Fibroblast of lung (primary cell): ENCODE measurements at places on chromosomes 4 and X. TPM values are rescaled to one million over a fixed set of nuclear protein-coding genes. Genes with fewer than 3 reads are reported as not detected.

- no peak for DNase-seq
These were observed 22.0 kb upstream of the ARSH start for GRCh38 chrX:2984342-2984741.

The DKK2 gene
- under 0.01 and 1.2 TPM in 2 replicates for total RNA-seq

The MSX1 gene
- 1.3 and 2.1 TPM in 2 replicates for total RNA-seq

DNA sequence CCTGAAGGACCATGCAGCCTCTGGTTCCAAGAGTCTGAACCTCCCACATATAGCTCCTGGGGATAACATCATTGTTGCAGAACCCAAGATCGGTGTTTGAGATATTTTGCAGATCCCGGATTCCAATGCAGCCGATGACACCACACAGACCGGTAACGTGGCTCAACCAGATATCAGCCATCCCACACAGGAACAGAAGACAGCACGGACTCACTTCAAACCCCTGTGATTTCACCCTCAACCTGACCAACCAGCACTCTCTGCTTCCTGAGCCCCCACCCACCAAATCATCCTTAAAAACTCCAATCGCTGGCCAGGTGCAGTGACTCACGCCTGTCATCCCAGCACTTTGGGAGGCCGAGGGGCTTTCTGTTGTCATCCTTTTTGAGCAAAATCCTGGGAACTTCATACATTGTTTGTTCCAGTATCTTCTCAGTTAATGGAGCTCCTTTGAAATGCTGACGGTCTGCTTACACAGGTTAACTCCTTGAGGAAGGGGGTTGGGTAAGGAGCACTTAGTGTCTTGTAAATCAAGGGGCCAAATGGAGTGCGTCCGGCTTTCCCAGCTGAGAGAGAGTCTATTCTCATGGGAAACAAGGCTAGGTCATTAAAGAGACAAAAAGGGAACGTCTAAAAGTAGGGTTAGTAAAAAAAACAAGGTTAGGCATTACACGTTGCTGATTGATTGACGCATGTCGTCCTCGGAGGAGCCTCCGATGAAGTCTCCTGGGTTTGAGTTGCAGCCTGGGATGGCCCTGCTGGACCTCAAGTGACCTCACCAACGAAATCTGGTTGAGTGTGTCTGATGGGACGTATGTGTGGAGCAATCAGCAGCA, 230.4 kb downstream of the CRLF2 start:
- no peak for DNase-seq

The ZNF732 gene
- 0.26 and 0.33 TPM in 2 replicates for total RNA-seq

- DNase-seq = no peak
These were observed 112.2 kb downstream of the DHX15 start for GRCh38 chr4:24472161-24472510.

GRCh38 chr4:165520086-165520485, 141.3 kb downstream of the CPE start:
- DNase-seq = no peak

DNA sequence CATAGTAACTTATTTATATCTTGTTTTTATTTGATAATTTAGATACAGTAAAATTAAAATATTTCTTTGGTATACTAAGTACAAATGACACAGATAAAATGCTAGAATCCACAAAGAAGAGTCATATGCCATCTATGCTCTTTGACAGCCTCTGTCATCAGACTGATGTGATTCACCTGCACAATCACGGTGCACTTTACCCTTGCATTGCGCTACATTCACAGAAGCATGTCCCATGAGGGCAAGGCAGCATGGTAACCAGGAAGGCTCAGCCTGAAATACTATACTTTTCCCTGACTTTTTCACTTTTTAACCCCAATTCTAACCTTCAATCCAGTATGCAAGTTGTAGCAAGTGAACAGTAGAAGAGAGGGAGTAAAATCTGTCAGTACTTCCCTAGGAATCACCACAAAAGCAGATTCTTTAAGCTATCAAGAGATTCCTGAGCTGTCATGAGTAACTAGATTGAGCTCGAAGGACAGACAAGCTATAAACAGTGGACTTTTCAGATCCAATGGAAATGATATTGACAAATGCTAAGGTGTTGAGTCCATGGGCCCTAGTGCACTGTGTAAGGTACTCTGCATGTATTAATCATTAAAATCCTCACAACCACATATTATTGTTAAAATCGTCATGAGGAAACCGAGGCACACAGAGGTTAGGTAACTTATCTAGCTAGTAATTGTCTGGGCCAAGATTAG, 14.2 kb downstream of the SEC24D start:
- DNase-seq = no peak

- no peak for DNase-seq
These were observed at the start of gene NWD2 for GRCh38 chr4:37244583-37245390. TSS of gene NWD2 (plus strand) at chr4:37244743. CDS start at chr4:37245068, 325 bp downstream.

DNA sequence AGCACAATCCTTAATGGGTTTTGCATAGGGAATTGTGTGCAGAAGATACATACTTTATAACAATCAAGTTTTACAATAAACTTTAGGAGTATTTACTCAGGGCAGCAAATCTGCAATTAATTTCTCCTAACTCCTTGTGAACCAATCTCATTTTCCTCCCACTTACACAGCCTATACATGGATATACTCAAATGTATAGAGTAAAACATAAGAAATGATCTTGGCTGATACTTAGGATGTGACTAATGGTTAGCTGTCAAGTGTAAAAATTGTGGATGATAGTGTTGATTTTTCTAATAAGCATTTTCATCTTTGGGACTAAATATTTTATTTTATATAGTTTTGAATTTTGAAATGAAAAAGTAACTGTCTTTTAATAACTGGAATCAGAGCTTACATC, 759.6 kb downstream of the GRID2 start:
- no peak for DNase-seq

GRCh38 chr4:118353534-118354030, 779 bp upstream of the PRSS12 start:
- no peak for DNase-seq

- peak; percentile 80 for DNase-seq
These were observed 71.0 kb upstream of the BMP2K start for GRCh38 chr4:78704981-78705683.

DNA sequence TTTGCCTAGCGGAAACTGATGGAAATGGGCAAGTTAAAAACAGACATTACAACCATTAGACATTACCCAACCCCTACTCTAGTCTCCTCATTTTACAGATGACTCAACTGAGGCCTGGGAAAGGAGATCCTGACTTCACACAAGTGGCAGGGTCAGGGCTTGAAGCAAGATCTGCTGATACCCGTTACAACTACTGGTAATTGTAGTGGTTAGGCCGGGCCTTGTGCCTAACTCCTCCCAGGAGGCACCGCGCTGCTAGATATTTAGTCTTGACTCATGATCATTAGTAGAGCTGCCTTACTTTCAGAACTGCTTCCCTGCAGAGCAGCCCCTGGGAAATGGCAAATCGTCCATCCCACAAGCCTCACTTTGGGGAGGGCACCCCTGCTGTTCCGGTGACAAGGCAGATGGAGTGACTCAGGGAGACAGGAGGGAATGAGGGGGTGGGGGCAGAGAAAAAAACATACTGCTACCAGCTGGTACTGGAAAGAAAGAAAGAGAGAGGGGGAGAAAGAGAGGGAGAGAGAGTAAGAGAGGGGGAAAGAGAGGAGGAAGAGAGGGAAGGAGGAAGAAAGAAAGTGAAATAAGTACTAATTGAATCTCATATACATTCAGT, 12.2 kb downstream of the ARHGEF6 start:
- DNase-seq = peak; percentile 92

- peak; percentile 78 for DNase-seq
These were observed 48.1 kb downstream of the LUZP4 start for GRCh38 chrX:115337491-115338144.

The NLGN3 gene
- total RNA-seq = 0.51 and 0.83 TPM in 2 replicates

- no peak for DNase-seq
These were observed 9.9 kb downstream of the TACC3 start for GRCh38 chr4:1731180-1731579.

- DNase-seq = peak; percentile 84
These were observed 56.0 kb downstream of the SPRY1 start for GRCh38 chr4:123452616-123453015.

- no peak for DNase-seq
These were observed 1383.3 kb upstream of the PCDH7 start for GRCh38 chr4:29336861-29337260.

DNA sequence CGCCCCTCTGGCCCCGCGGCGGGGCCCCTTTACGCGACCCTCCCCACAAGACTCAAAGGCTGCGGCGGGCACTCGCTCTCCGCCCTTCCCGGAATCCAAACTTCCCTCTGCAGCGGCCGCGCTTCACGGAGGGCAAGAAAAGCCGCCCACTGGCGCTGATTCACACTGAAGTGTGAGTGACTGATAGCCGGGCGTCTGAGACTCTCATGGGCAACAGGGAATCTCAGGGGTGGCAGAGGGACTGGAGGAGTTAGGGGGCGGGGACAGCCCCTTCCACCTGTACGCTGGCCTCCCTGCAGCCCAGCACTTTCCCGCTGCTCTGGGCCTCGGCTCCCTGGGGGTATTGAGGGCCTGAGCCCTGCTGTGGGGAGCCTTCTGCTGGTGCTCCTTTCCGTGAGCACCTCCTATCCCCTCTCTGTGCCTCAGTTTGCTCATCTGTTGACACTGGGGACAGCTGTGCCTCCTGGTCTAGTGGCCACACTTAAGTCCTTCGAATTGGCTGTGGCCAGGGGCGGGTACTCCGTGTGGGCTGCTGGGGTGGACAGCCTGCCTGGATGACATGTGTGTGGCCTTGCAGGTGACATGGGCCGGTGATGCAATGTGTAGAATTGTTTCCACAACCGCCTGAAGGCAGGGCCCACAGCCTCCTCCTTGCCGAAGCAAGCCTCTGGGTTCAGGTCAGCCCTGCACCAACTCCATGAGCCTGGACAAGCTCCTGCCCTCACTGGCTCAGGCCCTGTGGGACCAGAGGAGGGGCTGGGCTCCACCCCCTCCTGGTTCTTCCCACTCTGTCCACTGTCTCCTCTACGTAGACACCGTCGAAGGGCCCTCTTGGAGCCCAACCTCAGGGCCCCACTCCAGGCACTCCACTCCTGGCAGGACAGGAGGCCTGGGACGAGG, 951 bp downstream of the SH3BP2 start:
- DNase-seq = peak; percentile 53

DNA sequence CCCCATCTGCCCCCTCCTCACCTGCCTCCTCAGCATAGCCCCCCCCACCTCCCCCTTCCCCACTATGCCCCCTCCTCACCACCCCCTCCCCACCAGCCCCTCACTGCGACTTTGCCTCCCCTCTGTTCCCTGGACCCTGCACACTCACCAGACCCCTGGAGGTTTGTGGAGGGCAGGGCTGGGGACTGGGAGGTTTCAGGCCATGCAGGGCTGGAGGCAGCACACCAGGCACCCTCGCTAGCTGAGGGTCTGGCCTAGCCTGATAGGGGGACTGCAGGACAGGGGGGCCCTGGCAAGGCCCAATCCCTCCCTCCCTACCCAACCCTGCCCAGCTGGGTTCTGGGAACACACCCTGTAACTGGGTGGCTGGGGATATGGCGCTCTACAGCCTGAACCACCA, 28.0 kb downstream of the TACC3 start:
- no peak for DNase-seq

- DNase-seq = peak; percentile 63
These were observed 30.2 kb upstream of the TENM3 start for GRCh38 chr4:182213004-182213403.

GRCh38 chr4:126470862-126471261, 1156.1 kb downstream of the FAT4 start:
- no peak for DNase-seq

- DNase-seq = no peak
These were observed 11.8 kb upstream of the CPE start for GRCh38 chr4:165367040-165367439.

DNA sequence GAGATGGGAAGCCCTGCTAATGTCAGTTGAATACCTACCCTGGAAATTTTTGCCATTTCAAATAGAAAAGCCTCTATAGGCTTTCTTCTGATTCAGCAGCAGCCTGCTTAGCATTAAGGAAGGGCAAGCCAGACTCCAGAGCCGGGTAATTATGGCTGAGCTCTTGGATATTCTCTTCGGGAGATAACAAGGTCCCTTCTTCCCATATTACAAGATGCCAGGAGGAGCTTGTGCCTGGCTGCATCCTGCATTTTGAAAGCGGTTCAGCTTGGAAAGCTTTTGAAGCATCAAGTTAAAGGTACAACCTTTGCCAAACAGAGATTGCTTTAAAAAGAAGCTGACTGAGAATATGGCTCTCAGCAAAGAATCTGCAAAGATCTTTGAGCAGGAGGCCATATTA, 399.6 kb upstream of the RPS6KA3 start:
- DNase-seq = no peak

DNA sequence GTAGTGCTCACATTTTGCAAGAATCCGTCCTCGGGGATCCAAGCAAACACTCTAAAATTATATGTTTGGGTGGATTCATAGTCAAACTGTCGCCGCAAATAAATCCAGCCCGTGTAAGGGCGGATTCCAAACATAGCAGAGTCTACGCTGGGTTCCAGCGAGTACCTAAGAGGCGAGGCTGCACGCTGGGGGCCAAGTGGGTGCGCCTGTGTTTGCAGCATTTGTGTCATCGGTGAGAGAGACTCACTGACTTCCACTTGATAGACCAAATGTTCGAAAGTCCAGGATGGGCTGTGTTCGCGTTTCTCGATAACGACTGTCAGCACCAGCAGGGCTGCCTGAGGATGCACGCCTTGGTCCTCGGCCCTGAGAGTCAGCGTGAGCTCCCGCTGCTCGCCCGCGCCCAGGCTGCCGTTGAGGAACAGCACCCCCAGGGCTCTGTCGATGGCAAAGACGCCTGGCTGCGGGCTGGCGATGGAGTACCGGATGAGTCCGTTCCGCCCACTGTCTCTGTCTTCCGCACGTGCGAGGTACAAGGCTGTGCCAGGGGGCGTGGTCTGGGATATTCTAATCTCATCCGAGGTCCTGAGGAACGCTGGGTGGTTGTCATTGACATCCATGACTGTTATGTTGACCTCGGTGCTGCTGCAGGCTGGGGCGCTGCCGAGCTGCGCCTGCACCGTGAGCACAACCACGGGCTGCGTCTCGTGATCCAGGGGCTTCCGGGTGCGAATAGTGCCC, 158.7 kb downstream of the DCHS2 start:
- peak; percentile 20 for DNase-seq

The TADA2B gene
- total RNA-seq = 10.0 and 12.6 TPM in 2 replicates

DNA sequence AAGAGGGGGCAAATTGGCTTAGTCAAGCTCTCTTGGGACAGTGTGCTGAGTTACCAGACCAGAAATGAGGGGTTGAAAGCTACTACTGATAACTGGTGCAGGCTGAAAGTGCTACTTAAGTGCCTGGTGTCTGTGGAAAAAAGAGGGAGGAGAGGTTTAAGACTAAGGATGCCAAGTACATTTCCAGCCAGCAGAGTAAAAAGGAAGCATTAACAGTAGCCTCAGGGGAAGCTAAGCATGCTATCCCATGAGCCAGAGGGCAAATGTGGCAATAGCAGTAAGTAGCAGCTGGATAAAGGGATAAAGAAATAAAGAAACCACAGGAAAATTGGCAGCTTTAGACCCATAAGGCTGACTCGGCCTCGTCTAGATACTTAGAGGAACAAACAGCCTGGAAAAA, 196.3 kb upstream of the MAB21L2 start:
- DNase-seq = peak; percentile 96

- no peak for DNase-seq
These were observed 509.1 kb downstream of the PPP4R3C start for GRCh38 chrX:26954029-26954428.

The CD40LG gene
- total RNA-seq = not detected in 2 replicates

GRCh38 chr4:4864443-4864939, 5.0 kb downstream of the MSX1 start:
- DNase-seq = no peak

The LDB2 gene
- 40.6 and 78.3 TPM in 2 replicates for total RNA-seq
